Stimulated activated CD4-positive, alpha-beta T cell treated with anti-CD3 and anti-CD28 coated beads, Interleukin-12 subunit alpha, Interleukin-12 subunit beta, amount 100 ng/mL, for 4 hours (primary cell): ENCODE measurements at places on chromosomes 1 and 21.
A peak's percentile ranks its signal among the peaks of the same experiment; 100 is the strongest.

DNA sequence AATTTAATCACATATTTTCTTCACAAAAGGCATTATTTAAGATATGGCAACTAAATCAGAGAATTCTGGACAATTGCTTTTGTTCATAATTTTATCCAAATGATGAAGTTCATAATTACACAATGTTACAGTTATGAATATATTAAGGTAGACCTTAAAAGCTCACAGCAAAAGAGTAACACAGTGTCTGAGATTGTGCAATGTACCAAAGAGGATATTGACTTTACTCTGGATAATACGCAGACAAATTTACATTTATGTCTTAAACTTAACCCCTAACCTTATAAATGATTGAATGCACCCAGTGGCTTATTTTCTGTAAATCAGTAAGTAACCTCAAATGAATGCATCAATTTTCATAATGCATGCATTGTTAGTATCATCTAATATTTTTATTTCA is 216.2 kb upstream of the SAMSN1 start:
- DNase-seq = no peak

- no peak for DNase-seq
Measured at GRCh38 chr1:55559842-55560241, 344.7 kb upstream of the USP24 start.

- no peak for DNase-seq
Measured at GRCh38 chr1:113768916-113769600, 9.8 kb upstream of the PHTF1 start.

DNA sequence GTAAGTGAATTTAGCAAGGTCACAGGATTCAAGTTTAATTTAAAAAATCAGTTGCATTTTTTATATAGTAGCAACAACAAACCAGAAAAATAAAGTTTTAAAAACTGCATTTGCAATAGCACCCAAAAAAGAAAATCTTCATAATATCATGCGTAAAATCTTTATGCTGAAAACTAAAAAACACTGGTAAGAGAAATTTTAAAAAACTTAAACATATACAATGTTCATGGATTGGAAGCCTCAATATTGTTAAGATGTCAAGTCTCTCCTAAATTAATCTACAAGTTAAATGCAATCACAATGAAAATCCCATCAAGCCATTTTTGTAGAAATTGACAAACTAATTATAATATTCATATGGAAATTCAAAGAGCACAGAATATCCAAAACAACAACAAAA is 65.6 kb downstream of the ENAH start:
- DNase-seq = no peak

- DNase-seq = no peak
Measured at GRCh38 chr1:65421351-65422025, 1.0 kb downstream of the LEPR start.

DNA sequence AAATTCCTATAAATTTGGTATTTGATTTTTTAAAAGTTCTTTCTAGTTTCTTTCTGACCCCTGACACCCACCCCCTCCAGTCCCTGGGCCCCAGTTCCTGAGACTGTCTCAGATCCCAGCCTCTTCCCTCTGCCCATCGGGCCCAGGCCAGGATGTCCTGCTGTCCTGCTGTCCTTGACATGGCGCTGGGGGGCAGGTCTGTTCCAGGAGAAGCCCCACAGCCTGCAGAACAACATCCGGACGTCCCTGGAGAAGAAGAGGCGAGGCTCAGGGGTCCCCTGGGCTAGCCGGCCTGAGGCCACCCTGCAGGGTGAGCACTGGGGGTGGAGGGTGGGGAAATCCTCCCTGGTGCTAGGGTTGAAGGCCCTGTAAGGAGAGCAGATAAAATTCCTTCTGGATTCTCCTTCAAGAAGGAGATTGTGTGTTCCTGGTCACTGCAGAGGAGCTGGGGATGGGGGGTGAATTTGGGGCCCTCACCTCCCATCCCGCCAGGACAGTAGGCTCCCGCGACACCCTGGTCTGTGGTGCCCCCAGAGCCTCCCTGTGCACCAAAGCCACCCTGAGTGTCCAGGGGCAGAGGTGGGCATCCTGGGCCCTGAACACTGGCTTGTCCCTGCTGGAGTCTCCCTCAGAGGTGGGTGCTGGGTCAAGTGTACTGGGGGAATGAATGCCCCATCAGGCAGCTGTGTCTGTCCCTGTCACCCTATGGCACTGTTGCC is 45.0 kb downstream of the DISP3 start:
- DNase-seq = no peak

DNA sequence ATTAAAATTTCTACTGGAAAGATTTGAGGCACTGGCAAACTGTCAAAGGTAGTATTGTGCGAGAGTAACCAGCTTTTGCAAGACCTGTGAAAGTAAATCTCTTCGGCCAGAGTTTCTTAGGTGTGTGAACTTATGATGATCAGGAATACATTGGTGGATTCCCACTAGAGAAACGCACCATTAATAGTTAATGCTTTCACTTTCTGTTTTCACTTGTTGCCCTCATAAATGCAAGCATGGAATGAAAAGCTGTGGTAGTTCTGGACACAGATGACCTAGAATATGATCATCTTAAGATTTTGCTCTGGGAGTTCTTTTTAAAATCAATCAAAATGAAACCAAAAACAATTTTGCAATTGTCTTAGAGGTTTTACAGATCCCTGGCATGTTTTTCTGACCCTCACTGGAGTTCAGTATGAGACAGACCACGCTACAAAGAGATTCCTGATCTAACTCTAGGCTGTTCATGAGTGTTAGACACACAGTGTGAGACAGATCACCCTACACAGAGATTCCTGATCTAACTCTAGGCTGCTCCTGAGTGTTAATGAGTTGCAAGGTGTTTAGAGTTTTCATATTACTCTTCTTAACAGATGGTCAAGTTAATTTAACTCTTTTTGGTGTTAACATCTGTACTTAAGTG is 98.8 kb downstream of the SDCCAG8 start:
- DNase-seq = no peak

- DNase-seq = no peak
Measured at GRCh38 chr1:229094476-229095311, 176.2 kb upstream of the RAB4A start.

DNA sequence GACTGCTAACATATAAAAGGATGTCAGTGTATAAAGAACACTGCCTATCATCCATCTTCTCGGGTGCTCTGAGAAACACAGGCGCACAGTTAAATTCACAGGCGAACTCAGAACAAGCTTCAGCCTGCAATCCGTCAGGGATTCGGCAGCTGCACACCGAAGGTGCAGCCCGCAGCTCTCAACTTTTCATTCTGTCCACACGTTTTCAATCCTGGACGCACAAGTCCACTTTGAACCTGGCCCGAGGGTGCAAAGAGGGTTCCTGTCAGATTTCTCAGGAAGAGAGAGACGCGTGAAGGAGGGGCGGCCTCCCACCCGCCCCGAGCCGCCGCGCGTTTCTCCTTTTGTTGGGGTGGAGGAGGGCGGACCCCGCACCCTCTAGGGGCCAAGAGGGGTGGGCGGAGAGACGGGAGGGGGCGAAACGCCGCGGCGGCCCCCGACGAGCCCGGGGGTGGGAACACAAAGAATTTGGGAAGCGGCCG is 724 bp downstream of the DOCK7 start:
- DNase-seq = peak; percentile 10

GRCh38 chr1:21165646-21166045 is 11.1 kb downstream of the EIF4G3 start:
- no peak for DNase-seq

DNA sequence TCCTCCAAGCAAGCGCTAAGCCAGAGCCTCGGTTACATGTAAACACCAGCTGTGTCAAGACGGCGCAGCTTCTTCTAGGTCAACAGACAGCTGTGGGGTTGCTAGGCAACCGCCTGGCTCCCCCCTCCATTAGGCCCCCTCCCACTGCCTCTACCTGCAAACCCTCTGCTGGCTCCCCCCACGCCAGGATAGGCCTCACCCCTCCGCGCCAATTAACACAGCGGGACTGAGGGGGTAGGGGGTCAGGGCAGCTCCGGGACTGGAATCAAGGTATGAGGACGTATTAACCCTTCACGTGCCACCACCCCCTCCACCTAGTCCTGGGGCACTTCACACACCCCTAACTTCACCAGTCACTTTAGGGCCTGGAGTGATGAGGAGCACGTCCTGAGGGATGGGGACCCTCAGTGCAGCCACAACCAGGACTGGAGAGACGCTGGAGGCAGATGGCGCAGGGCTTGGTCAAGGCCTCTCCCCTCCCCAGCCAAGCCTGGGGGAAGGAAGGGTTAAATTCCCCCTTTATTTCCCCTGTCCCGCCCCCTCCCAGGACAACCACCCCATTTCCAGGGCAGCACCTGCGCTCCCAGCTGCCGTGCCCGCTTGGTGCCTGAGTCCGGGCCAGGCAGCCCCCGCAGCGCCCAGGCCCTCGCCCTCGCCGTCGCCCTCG is 37.4 kb upstream of the WASF2 start:
- no peak for DNase-seq

DNA sequence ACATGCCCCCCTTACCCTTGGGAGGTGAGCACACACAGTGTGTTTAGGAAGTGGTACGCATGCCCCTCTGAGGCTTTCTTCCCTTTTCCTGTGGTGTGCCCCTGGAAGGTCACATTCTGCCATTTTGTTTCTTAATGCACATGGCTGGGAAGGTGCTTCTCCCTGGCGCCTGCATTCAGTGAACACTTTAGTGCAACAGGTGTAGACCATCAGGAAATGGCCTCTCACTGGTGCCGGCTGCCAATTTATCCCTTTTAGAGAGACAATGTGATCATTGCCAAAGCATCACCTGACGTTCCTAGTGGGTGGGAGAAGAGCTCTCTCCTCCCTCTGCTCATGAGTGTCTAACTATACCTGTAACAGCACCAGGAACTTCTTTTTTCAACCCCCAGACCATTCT is 51.8 kb upstream of the PDE9A start:
- no peak for DNase-seq

- peak; percentile 80 for DNase-seq
Measured at GRCh38 chr1:230867903-230868735, at the start of gene C1orf198. TSS of gene C1orf198 (minus strand) at chr1:230868521. CDS start at chr1:230868512, 9 bp downstream.

- no peak for DNase-seq
Measured at GRCh38 chr1:59641836-59642235, 172.9 kb upstream of the HOOK1 start.
